ENCODE measurements at places on chromosomes 3 and 15.

- no peak for DNase-seq
Observed at GRCh38 chr15:75620841-75621391, 4.6 kb downstream of the SNUPN start.

DNA sequence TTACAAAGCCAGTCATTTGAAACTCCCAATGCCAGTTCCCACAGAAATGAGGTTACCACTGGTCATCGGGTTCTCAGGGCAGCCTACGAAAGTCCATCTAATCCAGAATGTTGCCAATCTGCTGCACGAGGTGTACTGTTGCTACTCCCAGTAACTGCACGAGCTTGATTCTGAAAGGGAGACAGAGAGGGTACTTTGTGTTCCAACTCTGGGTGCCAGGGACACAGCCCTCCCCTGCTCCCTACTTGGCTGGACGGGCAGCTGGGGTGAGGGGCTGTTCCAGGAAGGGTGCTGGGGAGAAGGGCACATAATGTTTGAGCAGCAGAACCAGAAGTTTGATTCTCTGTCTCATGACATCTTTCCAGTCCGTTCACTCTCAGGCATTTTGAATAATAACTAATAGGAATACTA lies 27.1 kb upstream of the OSBPL11 start:
- DNase-seq, result no peak

GRCh38 chr3:142433110-142433509 lies 14.7 kb downstream of the XRN1 start:
- no peak for DNase-seq

DNA sequence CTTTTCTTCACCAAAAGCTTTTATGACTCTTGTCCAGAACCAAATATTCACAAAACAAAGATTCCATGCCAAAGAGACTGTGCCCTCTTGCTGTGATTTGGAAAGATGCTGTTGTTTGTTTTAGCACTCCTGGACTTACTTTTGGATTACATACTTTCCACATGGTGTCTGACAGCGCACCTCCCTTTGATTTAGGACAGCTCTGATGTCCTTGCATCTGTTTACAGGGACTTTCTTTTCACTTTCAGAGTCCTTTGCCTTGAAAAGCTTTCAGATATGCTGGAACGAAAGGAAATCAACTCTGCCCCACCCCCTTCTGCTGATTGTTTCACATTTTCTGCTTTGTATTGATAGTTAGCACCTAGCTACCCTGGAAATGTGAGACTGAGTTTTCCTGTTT lies 133.0 kb upstream of the NR2E3 start:
- DNase-seq, result no peak

DNA sequence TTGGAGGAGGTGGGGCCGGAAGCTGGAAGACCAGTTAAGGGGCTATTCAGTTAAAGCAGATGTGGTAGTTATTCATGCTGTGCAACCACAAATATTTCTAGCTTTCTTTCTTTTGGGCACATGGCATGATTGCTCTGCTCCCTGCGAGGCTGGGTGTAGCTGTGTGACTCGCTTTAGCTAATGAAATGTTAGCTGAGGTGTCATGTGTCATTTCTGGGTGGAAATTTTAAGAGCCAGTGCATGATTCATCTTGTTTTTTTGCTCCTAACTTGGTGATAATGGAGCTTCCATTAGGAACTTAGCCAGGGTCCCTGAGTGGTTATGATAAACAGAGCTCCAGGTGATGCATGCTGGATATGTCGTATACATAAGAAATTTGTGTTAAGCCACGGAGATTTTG lies 300.6 kb downstream of the SATB1 start:
- no peak for DNase-seq

- no peak for DNase-seq
Observed at GRCh38 chr3:122923611-122924010, 104.0 kb downstream of the SEMA5B start.

Measured in NCI-H1930 (cell line).